A549 treated with Mapracorat at 1 μM for 4 hours (cell line): ENCODE measurements at places on chromosomes 3 and 15. TPM values are rescaled to one million over a fixed set of nuclear protein-coding genes. Genes with fewer than 3 reads are reported as not detected.

ST3GAL6 gene
- 0.88 to 1.3 TPM (median 1.1 TPM) in 5 replicates for total RNA-seq

CLSTN2 gene
- total RNA-seq, result 0.02 to 0.08 TPM (median 0.04 TPM) in 5 replicates

ADAMTS9 gene
- 0.49 to 0.96 TPM (median 0.62 TPM) in 5 replicates for total RNA-seq

CYP11A1 gene
- total RNA-seq, result not detected in 5 replicates

MANF gene
- total RNA-seq, result 99.6 to 125 TPM (median 110 TPM) in 5 replicates

FMN1 gene
- total RNA-seq, result 0.21 to 0.43 TPM (median 0.28 TPM) in 5 replicates

CISH gene
- 0.32 to 0.79 TPM (median 0.57 TPM) in 5 replicates for total RNA-seq

IL17RC gene
- total RNA-seq, result 25.4 to 34.2 TPM (median 31.6 TPM) in 5 replicates

SH2D7 gene
- total RNA-seq, result not detected in 5 replicates

C3orf70 gene
- total RNA-seq, result 0.02 to 0.05 TPM (median 0.04 TPM) in 3 of 5 replicates, not detected in the others

RLBP1 gene
- not detected in 5 replicates for total RNA-seq

CIDEC gene
- total RNA-seq, result 50.4 to 66.9 TPM (median 56.5 TPM) in 5 replicates

SLC28A2 gene
- not detected in 5 replicates for total RNA-seq

ATP13A3 gene
- 21.6 to 34.9 TPM (median 27.6 TPM) in 5 replicates for total RNA-seq

ITGA11 gene
- 2.4 to 7.0 TPM (median 5.0 TPM) in 5 replicates for total RNA-seq

WNT5A gene
- total RNA-seq, result 0.66 to 1.1 TPM (median 0.96 TPM) in 5 replicates

ALDH1A2 gene
- 0.22 to 0.68 TPM (median 0.32 TPM) in 3 of 5 replicates, not detected in the others for total RNA-seq

TUSC2 gene
- 25.0 to 42.3 TPM (median 40.7 TPM) in 5 replicates for total RNA-seq

ROBO2 gene
- not detected in 5 replicates for total RNA-seq

TGM5 gene
- not detected in 5 replicates for total RNA-seq

TNFSF10 gene
- 0.08 to 0.15 TPM (median 0.14 TPM) in 3 of 5 replicates, not detected in the others for total RNA-seq

RAB6B gene
- total RNA-seq, result 1.7 to 2.4 TPM (median 2.3 TPM) in 5 replicates

RAB7A gene
- 168 to 182 TPM (median 178 TPM) in 5 replicates for total RNA-seq

PARP15 gene
- total RNA-seq, result not detected in 5 replicates

P2RY13 gene
- total RNA-seq, result not detected in 5 replicates

RASL12 gene
- 0.10 to 0.16 TPM (median 0.12 TPM) in 5 replicates for total RNA-seq

KLHL40 gene
- not detected in 5 replicates for total RNA-seq

FSIP1 gene
- 0.70 to 1.1 TPM (median 0.89 TPM) in 5 replicates for total RNA-seq

XCR1 gene
- total RNA-seq, result not detected in 5 replicates

CADPS gene
- total RNA-seq, result not detected in 5 replicates

SPATA12 gene
- 0.36 to 0.62 TPM (median 0.37 TPM) in 5 replicates for total RNA-seq

MITF gene
- 4.7 to 8.7 TPM (median 6.1 TPM) in 5 replicates for total RNA-seq

CASR gene
- total RNA-seq, result not detected in 5 replicates

TF gene
- total RNA-seq, result 0.34 to 1.5 TPM (median 0.66 TPM) in 5 replicates

SEMA7A gene
- total RNA-seq, result 1.5 to 2.1 TPM (median 1.7 TPM) in 5 replicates

FANCD2OS gene
- not detected in 5 replicates for total RNA-seq

CGNL1 gene
- 0.68 to 0.85 TPM (median 0.77 TPM) in 5 replicates for total RNA-seq

CRABP1 gene
- 1.2 to 2.2 TPM (median 1.7 TPM) in 5 replicates for total RNA-seq

MBD4 gene
- total RNA-seq, result 16.6 to 21.4 TPM (median 20.9 TPM) in 5 replicates

GOLGA6L10 gene
- 0.34 to 0.94 TPM (median 0.48 TPM) in 5 replicates for total RNA-seq

SPSB4 gene
- total RNA-seq, result 0.07 to 0.21 TPM (median 0.12 TPM) in 5 replicates

CPN2 gene
- not detected in 5 replicates for total RNA-seq

FBN1 gene
- 5.0 to 9.3 TPM (median 7.4 TPM) in 5 replicates for total RNA-seq

EXD1 gene
- not detected in 5 replicates for total RNA-seq

STAB1 gene
- 0.05 to 0.16 TPM (median 0.08 TPM) in 3 of 5 replicates, not detected in the others for total RNA-seq

PBRM1 gene
- total RNA-seq, result 10.6 to 15.6 TPM (median 15.1 TPM) in 5 replicates

GALNT15 gene
- total RNA-seq, result 0.03 to 0.27 TPM (median 0.13 TPM) in 4 of 5 replicates, not detected in the other

GHSR gene
- not detected in 5 replicates for total RNA-seq

HMG20A gene
- total RNA-seq, result 23.0 to 27.2 TPM (median 25.0 TPM) in 5 replicates

CLDN1 gene
- total RNA-seq, result 17.0 to 22.6 TPM (median 19.0 TPM) in 5 replicates

DUOX2 gene
- total RNA-seq, result 0.02 to 0.06 TPM (median 0.03 TPM) in 4 of 5 replicates, not detected in the other

MAP3K13 gene
- 12.4 to 15.2 TPM (median 13.0 TPM) in 5 replicates for total RNA-seq

PLCL2 gene
- 4.6 to 5.6 TPM (median 4.8 TPM) in 5 replicates for total RNA-seq
